ENCODE measurements at places on chromosomes 16 and 17.

DNA sequence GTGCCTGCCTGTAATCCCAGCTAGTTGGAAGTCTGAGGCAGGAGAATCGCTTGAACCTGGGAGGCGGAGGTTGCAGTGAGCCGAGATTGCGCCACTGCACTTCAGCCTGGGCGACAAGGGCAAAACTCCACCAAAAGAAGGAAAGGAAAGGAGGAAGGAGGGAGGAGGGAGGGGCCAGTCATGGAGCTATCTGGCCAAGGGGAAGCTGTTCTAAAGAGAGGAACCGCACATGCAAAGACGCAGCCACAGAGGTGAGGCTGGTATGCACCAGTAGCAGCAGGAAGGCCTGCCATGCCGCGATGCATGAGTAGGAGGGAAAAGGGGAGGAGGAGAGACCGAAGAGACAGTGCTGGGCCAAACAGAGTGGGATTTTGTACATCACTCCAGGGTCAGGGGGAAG is 35.9 kb downstream of the HSBP1 start:
- no peak overlapping the region for H3K4me3 ChIP-seq
- peaks cover 5% of the 10 kb centered on the region for H3K4me1 ChIP-seq
- H3K36me3 ChIP-seq: no peaks in the 10 kb centered on the region
- no peak overlapping the region for H3K27ac ChIP-seq

GRCh38 chr17:33055171-33055611 is 63.5 kb downstream of the SPACA3 start:
- DNase-seq: no peak
- no peak overlapping the region for H3K4me3 ChIP-seq
- H3K27ac ChIP-seq: no peak overlapping the region
- no peaks in the 10 kb centered on the region for H3K4me1 ChIP-seq
- no peaks in the 10 kb centered on the region for H3K27me3 ChIP-seq
- no peaks in the 10 kb centered on the region for H3K36me3 ChIP-seq

- H3K36me3 ChIP-seq: peaks cover 20% of the 10 kb centered on the region
- H3K27ac ChIP-seq: no peak overlapping the region
Measured at GRCh38 chr17:81902653-81903414, 796 bp downstream of the NPB start.

DNA sequence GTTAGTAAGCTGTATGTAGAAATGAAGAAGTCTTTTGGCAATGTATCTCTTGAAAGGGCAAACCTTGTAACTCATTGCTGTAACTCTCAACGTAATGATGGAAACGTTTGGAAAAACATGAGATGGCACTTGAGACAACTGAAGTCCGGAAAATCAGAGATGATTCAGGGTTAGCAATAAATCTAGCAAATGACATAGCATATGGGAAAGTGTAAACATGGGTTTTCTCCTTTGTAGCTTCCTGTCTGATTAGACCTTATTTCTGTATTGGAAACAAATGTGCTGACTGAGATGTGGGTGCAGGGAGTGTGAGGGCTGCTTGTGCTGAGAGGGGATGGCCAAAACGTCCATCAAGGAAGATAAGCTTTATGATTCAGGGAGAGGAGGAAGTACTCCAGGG is 110.7 kb upstream of the FAM20A start:
- H3K4me1 ChIP-seq: no peaks in the 10 kb centered on the region
- no peak for DNase-seq
- no peaks in the 10 kb centered on the region for H3K36me3 ChIP-seq
- H3K27ac ChIP-seq: no peak overlapping the region

- no peaks in the 10 kb centered on the region for H3K27me3 ChIP-seq
- H3K27ac ChIP-seq: no peak overlapping the region
- H3K36me3 ChIP-seq: no peaks in the 10 kb centered on the region
Measured at GRCh38 chr17:17356931-17357270, 53.7 kb downstream of the NT5M start.

Data from iPS DF 6.9 (cell line).